SK-MEL-5 (cell line): ENCODE measurements at places on chromosomes 11 and 22. TPM values are rescaled to one million over a fixed set of nuclear protein-coding genes. Genes with fewer than 3 reads are reported as not detected.
A peak's percentile ranks its signal among the peaks of the same experiment; 100 is the strongest.

DNA sequence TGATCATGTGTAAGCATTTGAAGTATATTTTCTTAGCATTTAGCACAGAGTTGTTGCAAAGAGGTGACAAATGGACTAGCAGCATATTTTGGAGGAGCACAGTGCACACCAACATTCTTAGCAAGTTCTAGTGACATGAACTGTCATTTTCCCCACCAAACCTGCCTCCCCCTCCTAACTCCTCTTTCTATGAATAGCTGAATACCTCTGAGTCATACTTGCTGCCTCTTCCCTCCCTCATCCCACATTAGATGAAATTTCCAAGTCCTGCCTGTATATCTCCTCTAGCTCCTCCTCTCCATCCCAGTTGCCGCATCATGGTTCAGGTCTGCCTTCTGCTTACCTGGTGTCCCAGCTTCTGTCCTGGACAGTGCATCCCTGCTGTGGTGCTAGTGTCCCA is 7.2 kb downstream of the OSBP2 start:
- no peak for DNase-seq

- DNase-seq = peak; percentile 65
Observed at GRCh38 chr11:73359930-73360742, 16.1 kb upstream of the RELT start.

GRCh38 chr11:117045196-117045595 is 53.0 kb downstream of the SIK3 start:
- DNase-seq = peak; percentile 26

DNA sequence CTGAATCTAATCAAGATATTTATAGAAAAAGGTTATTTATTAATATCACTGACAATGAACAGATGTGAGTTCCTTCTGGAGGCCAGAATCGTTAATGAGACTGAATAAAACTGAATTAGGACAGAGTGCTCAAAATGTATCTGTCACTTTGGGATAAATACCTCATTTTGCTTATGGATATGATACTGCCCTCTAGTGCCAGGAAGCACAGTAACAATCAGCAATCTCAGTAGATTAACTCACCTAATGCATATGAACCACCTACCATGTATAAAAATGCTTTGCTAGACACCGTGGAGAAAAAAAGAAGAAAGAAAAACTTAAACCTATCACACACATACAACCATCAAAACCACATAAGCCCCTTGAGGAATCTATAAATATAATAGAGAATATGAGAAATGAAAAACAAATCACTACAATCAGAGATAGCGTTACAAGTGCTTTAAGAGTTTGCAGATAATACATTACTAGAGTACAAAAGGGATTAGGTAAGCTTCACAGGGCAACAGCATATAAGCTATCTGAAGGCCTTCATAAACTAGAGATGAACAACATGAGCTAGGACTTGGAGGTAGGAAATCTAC is 117.4 kb downstream of the SGSM3 start:
- peak; percentile 62 for DNase-seq

- DNase-seq = no peak
Observed at GRCh38 chr11:77435972-77436371, 37.9 kb downstream of the PAK1 start.

- peak; percentile 66 for DNase-seq
Observed at GRCh38 chr11:60251485-60252212, 8.7 kb upstream of the MS4A4E start.

- DNase-seq = no peak
Observed at GRCh38 chr22:17918840-17919239, 105.5 kb downstream of the MICAL3 start.

DNA sequence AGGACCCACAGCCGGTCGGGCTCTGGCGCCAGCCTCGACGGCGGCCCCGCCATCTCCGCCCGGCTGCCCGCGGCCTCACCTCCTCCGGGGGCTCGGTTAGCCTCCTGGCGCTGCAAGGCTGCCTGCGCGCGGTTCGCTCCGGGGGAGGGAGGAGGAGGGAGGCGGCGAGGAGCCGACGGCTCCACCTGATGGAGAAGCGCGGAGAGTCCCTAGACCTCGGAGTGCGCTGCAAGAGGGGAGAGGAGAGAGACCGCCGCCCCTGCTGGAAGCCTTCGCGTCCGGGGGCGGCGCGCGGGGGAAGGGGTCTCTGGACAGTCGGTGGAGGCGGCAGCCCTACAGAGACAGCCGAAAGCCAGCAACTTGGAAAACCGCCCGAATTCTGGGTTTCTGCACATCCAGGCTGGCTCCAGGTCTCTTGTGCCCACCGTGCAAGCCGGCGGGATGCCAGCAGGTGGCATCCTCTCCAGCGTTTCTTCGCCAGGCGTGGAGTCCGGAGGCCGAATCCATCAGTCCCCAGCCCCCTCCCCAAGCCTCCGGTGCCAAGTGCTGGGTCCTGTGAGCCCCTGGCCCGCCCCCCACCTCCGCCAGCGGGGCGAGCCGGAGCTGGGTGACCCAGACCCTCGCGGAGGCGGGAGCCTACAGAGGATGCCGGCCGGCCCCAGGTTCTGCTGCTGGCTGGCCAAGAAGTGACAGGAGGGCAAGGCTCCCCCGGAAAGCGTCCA is 2.9 kb upstream of the KIRREL3 start:
- peak; percentile 17 for DNase-seq

DNA sequence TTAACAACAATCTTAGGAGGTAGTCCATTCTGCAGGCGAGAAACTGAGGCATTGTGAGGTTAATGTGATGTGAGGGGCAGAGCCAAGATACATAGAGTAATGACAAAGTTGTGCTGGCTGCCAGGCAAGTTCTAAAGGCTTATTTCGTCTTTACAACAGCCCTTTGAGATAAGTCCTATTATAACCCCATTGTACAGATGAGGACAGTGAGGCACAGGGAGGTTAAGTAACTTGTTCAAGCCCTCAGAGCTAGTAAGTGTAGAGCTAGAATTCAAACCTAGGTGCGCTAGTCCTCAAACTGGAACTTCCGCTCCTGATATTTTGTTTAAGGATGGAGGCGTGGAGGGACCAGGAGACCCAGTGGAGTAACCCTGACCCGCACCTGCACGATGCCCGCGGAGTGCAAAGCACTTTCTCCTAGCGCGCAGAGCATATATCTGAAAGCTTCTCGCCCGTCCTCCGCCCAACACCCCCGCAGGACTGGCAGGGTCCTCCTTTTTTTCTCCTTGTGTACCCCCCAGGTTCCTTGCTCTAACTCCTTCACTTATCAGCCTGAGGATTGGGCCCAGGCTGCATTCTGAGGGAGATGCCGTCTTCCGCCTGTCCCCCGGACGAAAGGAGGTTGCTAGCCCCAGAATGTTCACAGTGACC is 4.9 kb upstream of the FLI1 start:
- DNase-seq = no peak

GRCh38 chr11:16893456-16894066 is 120.7 kb downstream of the PLEKHA7 start:
- no peak for DNase-seq

DNA sequence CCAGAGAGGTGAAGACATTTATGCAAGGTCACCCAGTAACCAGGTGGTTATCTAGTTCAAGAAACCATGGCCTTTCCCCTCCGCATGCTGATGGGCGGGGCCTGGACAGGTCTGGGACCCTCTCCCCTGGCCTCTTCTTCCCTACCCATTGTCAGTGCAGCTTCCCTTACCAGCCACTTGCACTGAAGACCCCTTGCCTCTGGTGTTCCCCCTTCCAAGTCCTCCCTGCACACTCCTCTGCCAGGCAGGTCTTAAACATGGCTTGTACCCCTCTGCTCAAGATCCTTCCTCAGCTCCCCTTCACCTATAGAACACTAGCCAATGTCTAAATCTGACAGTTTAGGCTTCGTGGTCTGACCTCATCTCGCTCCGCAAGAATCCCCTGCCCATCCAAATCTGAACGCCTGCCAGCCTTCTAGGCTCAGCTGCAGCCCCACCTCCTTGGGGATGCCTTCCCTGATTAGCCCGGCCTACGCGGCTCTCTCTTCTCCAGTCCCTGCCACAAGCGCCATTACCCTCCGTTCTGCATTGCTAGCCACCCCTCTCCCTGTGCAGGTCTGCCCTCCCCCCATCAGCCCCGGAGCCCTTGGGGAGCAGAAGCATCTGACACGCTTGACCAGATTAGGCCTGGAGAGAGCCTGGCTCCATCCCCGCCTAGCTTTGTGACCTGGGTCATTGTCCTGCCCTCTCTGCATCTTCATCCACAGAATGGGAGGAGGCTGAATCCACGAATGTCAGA is 213.8 kb downstream of the DSCAML1 start:
- DNase-seq = no peak

GRCh38 chr11:66956689-66957290 is 1.4 kb downstream of the PC start:
- no peak for DNase-seq

The BARX2 gene
- not detected in 2 replicates for total RNA-seq

- no peak for DNase-seq
Observed at GRCh38 chr22:21633481-21633880, 921 bp downstream of the CCDC116 start.

DNA sequence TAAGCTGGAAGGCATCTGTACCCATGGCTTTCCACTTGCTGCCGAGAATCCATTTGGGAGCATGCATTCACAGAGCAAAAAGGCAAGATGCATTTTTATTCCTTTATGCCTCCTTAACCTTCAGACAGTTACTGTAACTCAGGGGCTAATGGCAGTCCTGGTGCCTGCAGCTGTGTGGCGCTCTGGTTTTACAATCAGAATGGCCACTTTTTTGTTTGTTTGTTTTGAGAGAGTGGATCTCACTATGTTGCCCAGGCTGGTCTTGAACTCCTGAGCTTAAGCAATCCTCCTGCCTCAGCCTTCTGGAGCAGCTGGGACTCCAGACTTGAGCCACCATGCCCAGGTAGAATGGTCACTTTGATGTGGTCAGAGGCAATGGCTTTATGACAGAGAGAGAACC is 101.8 kb downstream of the NAV2 start:
- DNase-seq = no peak

The GAL gene
- 0.29 TPM in 1 of 2 replicates, not detected in the other for total RNA-seq

- no peak for DNase-seq
Observed at GRCh38 chr11:76119779-76120178, 86.5 kb downstream of the WNT11 start.

The MRGPRE gene
- total RNA-seq = not detected in 2 replicates

GRCh38 chr11:117722082-117722481 is 74.9 kb downstream of the DSCAML1 start:
- DNase-seq = no peak

- no peak for DNase-seq
Observed at GRCh38 chr11:95720195-95720594, 69.4 kb downstream of the FAM76B start.

DNA sequence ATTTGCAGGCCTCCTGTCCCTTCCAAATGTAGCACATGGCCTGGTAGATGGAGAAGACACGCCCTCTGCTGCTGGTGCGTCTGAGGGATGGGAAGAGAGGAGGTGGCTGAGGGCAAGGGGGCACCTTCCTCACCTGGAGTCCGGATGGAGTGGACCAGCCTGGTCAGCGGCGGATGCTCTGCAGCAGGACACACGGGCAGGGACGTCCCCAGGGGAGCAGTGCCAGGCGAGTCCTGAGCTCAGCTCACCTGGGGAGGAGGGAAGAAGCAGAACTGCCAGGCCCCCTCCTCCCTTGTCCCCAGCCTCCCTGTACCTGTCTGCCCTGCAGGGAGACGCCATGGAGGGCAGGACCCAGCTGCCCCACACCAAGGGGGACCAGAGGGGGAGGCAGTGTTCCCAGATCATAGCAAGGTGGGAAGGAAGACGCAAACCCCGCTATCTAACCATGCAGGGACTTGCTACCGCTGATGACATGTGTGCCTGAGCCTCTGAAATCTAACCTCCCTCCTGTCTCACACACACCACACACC is 1495.9 kb downstream of the BRD1 start:
- DNase-seq = no peak

DNA sequence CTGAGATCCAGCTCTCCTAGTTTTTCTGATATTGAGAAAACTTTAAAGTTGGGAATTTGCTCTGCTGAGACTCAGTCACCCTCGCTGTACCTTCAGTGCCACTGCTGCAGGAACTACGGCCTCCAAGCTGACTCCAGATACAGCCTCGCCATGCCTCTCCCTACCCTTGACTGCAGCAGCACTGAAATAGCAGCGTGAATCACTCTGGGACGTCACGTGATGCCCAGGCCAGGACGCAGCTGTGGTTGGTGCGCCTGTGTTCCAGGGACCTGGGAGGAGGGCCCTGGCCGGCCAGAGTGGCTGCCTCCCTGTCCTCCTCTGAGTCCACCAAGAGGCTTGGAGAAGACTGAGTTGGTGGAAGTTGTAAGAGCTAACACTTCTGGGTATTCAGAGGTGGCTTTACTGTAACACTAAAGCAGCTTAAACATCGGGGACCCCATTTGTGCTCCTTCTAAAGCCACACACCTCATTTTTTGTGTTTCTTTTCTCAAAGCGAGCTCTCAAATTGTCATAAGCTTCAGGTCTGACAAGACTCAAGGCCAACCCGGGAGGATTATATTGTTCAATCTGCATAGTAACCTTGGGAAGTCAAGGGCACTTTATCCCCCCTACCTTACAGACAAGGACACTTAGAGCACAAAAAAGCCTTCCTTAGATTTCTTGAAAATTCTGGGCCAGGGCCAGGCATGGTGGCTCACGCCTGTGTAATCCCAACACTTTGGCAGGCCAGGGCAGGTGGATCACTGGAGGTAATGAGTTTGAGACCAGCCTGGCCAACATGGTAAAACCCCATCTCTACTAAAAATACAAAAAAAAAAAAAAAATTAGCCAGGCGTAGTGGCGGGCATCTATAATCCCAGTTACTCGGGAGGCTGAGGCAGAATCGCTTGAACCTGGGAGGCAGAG is 4.2 kb upstream of the STIP1 start:
- peak; percentile 82 for DNase-seq

The ISX gene
- total RNA-seq = not detected in 2 replicates

The SSTR3 gene
- not detected in 2 replicates for total RNA-seq

The FDX1 gene
- total RNA-seq = 11.1 and 12.5 TPM in 2 replicates

- no peak for DNase-seq
Observed at GRCh38 chr22:39469681-39470450, 13.1 kb downstream of the MGAT3 start.

The SPON1 gene
- total RNA-seq = not detected in 2 replicates

The CHADL gene
- 0.13 and 0.56 TPM in 2 replicates for total RNA-seq

- DNase-seq = no peak
Observed at GRCh38 chr11:72116019-72116755, 3.7 kb upstream of the ANAPC15 start.

The IFITM10 gene
- total RNA-seq = 0.11 TPM in 1 of 2 replicates, not detected in the other

The CARD18 gene
- total RNA-seq = not detected in 2 replicates

The C11orf58 gene
- total RNA-seq = 152 and 155 TPM in 2 replicates

The LRRC74B gene
- total RNA-seq = 0.03 TPM in 1 of 2 replicates, not detected in the other

- DNase-seq = no peak
Observed at GRCh38 chr11:72705442-72706365, 31.5 kb upstream of the PDE2A start.

GRCh38 chr11:2156416-2157182 is 4.4 kb downstream of the INS start:
- DNase-seq = peak; percentile 74

- no peak for DNase-seq
Observed at GRCh38 chr11:44973632-44974401, 23.1 kb upstream of the TP53I11 start.

- DNase-seq = no peak
Observed at GRCh38 chr11:7630002-7630401, 43.3 kb downstream of the CYB5R2 start.

- no peak for DNase-seq
Observed at GRCh38 chr22:50201191-50202129, 649 bp downstream of the SELENOO start.

GRCh38 chr11:134888821-134889220 is 476.8 kb upstream of the B3GAT1 start:
- DNase-seq = no peak

GRCh38 chr11:62018981-62019664 is 51.7 kb upstream of the FTH1 start:
- DNase-seq = no peak

GRCh38 chr11:64591257-64592233 is 525 bp downstream of the SLC22A12 start:
- DNase-seq = no peak

GRCh38 chr11:813456-814096 is 3.8 kb downstream of the RPLP2 start:
- DNase-seq = no peak

The CATSPER1 gene
- 0.05 TPM in 1 of 2 replicates, not detected in the other for total RNA-seq
